SK-N-SH (cell line): ENCODE measurements at places on chromosomes 4 and X.

DNA sequence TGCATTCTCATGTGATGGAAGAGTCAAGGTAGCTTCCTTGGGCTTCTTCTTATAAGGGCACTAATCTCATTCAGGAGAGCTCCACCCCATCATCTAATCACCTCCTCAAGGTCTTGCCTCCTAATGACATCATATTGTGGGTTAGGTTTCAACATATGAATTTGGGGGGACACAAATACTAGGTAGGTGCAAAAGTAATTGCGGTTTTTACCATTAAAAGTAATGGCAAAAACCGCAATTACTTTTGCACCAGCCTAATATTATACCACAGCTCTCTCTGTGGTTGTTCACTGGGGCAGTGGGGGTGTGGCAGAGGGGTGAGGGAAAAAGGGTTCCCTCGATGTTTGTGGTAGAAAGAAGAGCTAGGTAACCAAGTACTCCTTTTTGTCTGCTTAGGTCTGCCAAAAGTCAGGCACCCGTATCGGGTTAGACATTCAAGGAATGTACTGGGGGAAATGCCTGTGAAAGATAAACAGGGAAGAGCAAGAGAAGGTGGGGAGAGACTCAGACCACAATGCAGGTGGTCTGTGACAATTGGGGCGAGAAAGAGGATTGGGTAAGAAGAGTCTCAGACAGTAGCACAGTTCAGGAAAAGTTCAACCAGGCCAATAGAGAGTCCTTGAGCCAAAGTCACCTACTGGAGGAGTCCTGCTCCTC lies 78.9 kb upstream of the MTM1 start:
- no peak for DNase-seq

- DNase-seq: peak; percentile 16
Measured at GRCh38 chrX:35380808-35381700, 417.1 kb upstream of the MAGEB16 start.

GRCh38 chrX:75273483-75273882 lies 402 bp upstream of the UPRT start:
- DNase-seq: no peak

- DNase-seq: no peak
Measured at GRCh38 chr4:151114986-151115385, 15.6 kb downstream of the RPS3A start.

- no peak for DNase-seq
Measured at GRCh38 chr4:79535516-79535915, 127.5 kb upstream of the GK2 start.

- no peak for DNase-seq
Measured at GRCh38 chrX:132200976-132201375, 18.3 kb downstream of the RAP2C start.

DNA sequence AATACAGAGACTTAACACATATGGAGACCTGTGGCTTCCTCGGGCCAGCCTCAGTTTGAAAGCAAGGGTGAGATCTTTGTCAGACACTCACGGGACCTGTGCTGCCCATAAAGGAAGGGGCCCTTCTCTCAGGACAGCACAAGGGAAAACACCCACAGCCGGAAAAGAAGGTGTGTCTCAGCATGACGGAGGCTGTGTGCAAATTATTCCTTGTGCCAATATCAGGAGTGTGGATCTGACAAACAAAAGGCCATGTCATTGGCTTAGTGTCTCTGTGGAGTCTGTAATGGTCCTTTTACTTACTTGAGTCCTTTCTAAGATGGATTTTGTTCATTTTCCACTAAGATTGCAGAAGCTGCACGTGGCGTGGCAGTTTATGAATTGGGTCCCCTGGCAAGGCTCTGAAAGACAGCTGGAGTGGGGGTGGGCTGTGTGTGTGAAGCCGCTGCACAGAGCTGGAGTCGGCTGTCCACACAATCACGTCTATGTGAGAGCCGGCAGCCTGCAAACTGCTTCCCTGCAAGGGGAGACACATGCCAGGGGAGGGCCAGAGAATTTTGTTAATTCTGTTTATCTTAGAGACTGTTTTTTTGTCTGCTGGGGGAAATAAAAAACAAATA lies 1.9 kb downstream of the ENPP6 start:
- DNase-seq: peak; percentile 64

GRCh38 chr4:170399581-170400293 lies 310.0 kb upstream of the AADAT start:
- no peak for DNase-seq

DNA sequence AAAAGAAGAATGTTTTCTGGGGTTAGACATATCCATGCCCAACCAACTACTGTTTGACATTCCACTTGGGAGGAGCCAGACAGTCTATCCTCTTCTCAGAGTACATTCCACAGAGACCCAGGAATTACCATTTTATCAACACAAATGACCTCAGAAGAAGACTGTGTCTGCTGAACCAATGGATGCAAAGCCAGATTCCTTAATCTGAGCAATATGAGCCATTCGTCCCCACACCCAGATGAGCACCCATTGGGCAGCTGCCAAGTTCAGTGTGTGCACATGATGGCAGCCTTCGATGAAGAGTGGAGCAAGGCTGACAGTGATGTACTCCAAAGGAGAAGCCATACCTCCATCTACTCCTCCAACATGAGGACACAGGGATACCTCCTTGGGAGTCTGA lies 111.3 kb downstream of the ZNF674 start:
- no peak for DNase-seq

GRCh38 chr4:21130606-21131005 lies 430.3 kb downstream of the PACRGL start:
- no peak for DNase-seq

- no peak for DNase-seq
Measured at GRCh38 chr4:98509721-98510120, 148.7 kb downstream of the TSPAN5 start.

- peak; percentile 91 for DNase-seq
Measured at GRCh38 chr4:182917182-182918043, at the start of gene DCTD. DCTD (minus strand) TSS chr4:182917386; CDS start chr4:182915568, 1,818 bp downstream.

- no peak for DNase-seq
Measured at GRCh38 chr4:24801136-24801855, 5.9 kb downstream of the SOD3 start.

- no peak for DNase-seq
Measured at GRCh38 chrX:93985344-93986307, 311.6 kb downstream of the FAM133A start.

GRCh38 chrX:120719622-120720021 lies 89.8 kb upstream of the C1GALT1C1 start:
- no peak for DNase-seq
